Forelimb muscle (tissue), 1 donor: ENCODE measurements at places on chromosomes 6 and 20.

- DNase-seq = no peak
Measured at GRCh38 chr6:38149531-38149930, 330.0 kb downstream of the ZFAND3 start.

DNA sequence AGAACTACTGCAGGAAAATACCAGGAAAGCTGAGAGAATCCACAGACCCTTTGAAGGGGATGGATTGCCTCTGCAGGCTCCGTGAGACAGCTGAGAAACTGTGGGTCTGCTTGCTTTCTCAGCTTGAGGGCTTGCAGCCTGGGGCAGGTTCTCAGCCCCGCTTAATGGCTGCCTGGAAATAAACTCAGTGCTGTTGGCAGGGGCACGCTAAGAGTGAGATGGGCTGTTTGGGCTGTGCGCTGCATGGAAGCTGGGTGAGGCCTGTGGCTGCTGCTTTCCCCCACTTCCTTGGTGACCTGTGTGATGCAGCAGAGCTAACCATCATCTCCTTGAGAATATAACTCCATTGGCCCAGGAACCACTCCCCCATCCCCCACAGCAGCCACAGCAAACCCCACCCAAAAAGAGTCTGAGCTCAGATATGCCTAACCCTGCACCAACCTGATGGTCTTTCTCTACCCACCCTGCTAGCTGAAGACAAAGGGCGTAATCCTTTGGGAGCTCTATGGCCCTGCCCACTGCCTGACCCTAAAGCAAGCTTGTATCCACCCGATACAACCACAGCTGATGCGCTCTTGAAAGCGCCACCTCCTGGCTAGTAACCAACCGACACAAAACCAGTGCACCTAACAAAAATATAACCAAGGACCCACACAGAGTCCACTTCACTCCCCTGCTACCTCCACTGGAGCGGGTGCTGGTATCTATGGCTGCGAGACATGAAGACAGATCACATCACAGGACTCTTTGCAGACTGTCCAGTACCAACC lies 800.6 kb upstream of the MAP3K7 start:
- no peak for DNase-seq

DNA sequence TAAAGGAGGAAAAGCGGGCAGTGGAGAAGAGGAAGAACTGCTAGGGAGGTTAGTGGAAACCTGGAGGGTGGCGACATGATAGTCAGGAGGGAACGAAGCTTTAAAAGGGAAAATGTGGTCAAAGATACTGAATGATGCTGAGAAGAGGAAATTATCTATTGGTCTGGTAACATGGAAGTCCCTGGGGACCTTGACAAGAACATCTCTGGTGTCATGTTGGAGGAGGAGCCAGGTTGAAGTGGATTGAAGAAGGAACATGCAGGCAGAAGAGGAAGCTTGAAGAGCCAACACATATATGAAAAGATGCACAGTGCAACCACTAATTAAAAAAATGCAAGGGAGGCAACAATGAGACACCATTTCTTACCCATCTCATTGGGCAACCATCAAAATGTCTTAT lies 251.9 kb upstream of the RNF24 start:
- DNase-seq = no peak

GRCh38 chr6:149906405-149906804 lies 8.5 kb upstream of the RAET1E start:
- DNase-seq = no peak

GRCh38 chr6:16819752-16820151 lies 58.5 kb upstream of the ATXN1 start:
- no peak for DNase-seq

- DNase-seq = no peak
Measured at GRCh38 chr6:27505209-27506027, 32.5 kb upstream of the ZNF184 start.

- DNase-seq = no peak
Measured at GRCh38 chr6:156863504-156863903, 86.3 kb downstream of the ARID1B start.

GRCh38 chr6:167717455-167717854 lies 109.3 kb upstream of the AFDN start:
- no peak for DNase-seq

- no peak for DNase-seq
Measured at GRCh38 chr20:971346-971745, 30.8 kb downstream of the RSPO4 start.

- no peak for DNase-seq
Measured at GRCh38 chr6:156316583-156317125, 460.5 kb upstream of the ARID1B start.

DNA sequence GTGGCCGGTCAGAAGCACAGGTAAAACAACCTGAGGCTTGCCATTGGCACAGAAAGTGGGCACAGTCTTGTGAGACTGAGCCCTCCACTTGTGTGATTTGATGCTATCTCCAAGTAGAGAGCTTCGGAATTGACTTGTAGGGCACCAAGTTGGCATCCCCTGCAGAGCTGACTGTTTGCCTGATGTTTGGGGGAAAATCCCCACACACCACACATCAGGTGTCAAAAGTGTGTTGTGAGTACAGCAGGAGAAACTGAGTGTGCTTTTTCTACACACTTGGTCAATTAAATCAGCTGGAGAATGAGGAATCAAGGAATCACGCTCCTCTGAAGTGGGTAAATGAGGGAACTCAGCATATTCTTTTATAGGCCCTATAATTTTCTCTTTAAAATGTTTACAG lies 989 bp downstream of the SERINC3 start:
- DNase-seq = no peak

GRCh38 chr6:5674141-5674540 lies 332.6 kb downstream of the NRN1 start:
- no peak for DNase-seq

DNA sequence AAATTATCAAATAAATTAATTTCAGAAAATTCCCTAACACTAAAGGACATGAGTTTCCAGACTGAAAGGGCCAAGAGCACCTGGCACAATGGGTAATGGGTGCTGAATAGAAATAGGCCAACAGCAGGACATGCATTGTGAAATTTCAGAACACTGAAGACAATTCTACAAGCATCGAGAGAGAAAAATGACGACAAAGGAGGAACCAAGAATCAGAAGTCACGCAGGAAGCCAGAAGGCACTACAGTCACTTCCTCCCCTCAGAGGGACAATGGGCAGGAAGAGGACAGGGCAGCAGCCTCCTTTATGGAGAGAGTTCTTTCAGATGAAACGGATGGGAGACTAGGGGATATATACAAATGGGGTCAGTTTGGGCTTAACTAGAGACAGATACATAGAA lies 29.6 kb downstream of the PCNA start:
- DNase-seq = no peak

- no peak for DNase-seq
Measured at GRCh38 chr6:166969390-166970002, 13.1 kb upstream of the RNASET2 start.

- DNase-seq = no peak
Measured at GRCh38 chr6:81988446-81988845, 236.0 kb upstream of the TENT5A start.

DNA sequence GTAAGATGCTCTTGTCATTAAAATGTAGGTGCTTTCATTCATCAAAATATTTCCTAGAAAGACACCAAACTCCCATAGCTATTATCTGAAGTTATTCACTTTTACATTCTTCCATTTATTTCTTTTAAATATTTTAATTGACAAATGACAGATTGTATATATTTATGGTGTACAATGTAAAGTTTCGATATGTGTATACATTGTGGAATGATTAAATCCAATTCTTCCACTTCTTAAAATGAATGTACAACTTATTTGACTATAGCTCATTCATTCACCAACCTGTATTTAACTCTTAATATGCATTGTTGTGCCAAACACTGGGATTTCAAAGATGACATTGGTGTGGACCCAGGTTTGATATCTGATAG lies 41.0 kb downstream of the CCN2 start:
- no peak for DNase-seq

- no peak for DNase-seq
Measured at GRCh38 chr20:58526411-58526810, 11.2 kb upstream of the APCDD1L start.

DNA sequence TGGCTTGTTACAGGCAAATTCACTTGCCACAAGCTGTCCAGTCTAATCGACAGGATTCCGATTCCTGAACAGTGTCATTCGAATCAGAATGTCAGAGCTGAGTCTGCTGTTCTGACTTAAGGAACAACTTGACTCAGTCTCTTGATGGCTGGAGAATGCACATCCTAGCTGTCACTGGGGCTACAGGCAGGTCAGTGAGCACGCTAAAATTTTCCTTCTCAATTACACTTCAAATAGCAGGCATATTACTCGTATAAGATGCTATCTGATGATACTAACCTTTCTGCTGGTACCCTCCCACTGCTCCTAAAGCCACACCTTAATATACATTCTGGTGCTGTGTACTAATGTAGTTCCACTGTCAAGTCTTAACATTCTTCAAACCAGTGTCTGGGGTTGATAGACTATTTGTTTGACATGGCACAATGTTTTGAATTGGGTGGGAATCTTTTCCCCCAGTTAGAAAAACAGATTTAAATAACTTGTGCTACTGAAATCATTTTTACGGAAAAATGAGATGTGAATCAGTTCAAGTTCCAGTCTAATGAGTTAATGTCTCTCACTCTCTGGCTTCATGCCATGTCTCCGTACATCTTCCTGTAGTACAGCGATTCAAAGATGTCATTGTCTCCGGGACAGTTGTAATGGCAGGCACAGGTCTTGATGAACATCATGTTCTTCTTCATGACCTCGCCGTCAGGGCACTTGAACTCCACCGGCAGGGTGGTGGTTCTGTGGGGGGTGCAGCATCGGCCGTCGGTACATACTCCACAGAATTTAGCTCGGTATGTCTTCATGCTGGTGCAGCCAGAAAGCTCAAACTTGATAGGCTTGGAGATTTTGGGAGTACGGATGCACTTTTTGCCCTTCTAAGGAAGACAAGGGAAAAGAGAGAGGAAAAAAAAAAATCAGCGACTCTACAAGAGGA lies 2.2 kb downstream of the CCN2 start:
- DNase-seq = no peak

DNA sequence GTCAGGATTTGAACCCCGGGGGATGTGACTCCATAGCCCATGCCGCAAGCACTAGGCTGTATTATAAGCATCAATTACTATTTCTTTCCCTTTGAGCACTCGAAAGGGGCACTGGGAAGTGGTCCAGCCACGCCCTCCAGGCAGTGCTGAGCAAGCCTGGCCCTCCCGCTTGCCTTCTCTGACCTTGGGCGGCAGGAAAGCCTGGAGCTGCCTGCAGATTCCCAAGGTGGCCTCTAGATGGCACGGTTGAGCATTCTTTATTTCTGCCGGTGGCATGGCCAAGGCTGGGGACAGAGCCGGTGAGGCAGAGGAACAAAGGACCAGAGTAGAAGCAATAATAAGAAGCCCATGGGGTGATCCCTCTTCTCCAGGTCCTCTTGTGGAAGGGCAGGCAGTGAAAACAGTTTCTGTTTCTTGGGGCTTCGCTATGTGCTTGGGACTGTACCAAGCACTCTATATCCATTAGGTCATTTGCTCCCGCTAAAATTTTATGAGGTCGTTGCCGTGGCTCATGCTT lies 32.0 kb downstream of the ARHGAP40 start:
- no peak for DNase-seq

DNA sequence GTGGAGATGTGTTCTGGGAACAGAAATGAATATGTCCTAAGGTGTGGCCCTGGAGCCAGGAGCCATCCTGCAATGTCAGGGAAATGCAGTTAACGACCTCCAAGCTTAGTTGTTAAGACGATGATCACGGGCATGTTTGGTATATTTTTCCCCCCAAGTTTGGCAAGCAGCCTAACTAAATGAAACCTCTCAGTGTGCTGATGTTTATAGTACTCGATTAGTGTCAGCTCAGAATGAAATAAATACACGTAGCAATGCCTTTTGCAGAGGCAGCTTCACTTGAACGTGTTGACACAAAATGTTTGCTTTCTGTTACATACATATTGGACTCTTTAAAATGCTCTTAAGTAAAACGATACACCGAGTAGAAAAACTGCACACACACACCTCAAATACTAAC lies 76.2 kb upstream of the OLIG3 start:
- no peak for DNase-seq
